ENCODE measurements at places on chromosomes 7 and 10.
A peak's percentile ranks its signal among the peaks of the same experiment; 100 is the strongest.

- DNase-seq = no peak
Observed at GRCh38 chr7:18469316-18469715, 26.2 kb upstream of the HDAC9 start.

DNA sequence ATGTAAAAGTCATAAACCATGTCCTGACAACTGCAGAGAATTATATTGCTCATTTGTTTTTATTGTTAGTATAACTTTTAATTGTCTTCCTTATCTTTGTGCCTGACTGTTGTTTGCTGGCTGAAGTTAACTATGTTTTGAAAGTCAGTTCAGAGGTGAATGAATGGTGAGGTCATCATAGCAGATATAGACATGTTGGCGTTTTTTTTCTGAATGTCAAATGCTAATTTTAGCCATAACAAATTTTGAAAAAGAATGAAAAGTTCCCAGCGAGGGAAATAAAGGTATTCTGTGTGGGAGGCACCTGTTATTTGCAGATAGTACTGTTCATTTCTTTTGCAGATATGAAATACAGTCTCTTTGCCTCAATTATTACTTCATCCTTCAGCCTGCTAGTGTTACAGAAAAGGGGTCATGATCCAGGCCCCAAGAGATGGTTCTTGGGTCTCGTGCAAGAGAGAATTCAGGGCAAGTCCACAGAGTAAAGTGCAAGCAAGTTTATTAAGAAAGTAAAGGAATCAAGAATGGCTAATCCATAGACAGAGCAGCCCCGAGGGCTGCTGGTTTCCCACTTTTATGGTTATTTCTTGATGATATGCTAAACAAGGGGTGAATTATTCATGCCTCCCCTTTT, 96.5 kb downstream of the CAMK1D start:
- no peak for DNase-seq

DNA sequence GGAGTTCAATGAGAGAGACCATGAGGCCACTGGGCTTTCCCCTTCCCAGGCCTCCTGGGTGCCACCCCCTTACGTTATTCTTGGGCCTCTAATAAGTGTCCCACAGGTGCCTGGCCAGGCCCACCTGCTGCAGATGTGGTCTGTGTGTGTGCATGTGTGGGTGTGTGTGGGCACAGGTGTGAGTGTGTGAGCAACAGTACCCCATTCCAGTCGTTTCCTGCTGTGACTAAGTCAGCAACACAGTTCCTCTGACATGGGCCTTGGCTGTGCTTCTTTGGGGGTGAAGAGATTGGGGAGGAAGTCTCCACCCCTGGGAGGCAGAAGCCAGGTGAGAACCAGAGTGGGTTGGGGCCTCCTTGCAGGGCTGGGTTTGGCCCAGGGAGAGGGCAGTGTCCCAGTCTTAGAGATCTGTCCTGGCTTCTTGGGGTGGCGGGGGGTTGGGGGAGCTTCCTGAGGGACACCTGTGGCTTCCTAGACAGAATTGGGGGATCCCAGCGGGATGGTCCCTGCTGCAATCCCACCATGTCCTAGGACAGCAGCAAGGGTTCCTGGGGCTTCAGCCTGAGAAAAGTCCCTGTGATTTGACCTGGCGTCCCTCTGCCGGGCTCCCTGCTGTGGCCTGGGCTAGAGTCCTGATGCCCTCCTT, 4.1 kb upstream of the PILRB start:
- no peak for DNase-seq

- no peak for DNase-seq
Observed at GRCh38 chr10:127343821-127344220, 147.4 kb upstream of the INSYN2A start.

GRCh38 chr10:113493195-113493594, 59.7 kb upstream of the HABP2 start:
- DNase-seq = no peak

DNA sequence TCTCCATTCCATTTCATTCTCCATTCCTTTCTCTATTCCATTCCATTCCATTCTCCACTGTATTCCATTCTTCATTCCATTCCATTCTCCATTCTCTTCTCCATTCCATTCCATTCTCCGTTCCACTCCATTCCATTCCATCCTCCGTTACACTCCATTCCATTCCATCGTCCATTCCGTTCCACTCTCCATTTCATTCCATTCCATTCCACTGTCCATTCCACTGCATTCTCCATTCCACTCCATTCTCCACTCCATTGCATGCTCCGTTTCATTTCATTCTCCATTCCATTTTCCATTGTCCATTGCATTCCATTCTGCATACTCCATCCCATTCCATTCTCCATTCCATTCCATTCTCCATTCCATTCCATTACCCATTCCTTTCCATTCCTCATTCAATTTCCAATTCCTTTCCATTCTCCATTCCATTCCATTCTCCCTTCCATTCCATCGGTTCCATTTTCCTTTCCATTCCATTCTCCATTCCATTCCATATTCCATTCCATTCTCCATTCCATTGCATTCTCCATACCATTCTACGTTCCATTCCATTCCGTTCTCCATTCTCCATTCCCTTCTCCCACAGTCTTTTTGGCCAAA, 78.3 kb downstream of the NSUN6 start:
- DNase-seq = no peak

- DNase-seq = no peak
Observed at GRCh38 chr10:132606031-132606491, 68.5 kb downstream of the INPP5A start.

DNA sequence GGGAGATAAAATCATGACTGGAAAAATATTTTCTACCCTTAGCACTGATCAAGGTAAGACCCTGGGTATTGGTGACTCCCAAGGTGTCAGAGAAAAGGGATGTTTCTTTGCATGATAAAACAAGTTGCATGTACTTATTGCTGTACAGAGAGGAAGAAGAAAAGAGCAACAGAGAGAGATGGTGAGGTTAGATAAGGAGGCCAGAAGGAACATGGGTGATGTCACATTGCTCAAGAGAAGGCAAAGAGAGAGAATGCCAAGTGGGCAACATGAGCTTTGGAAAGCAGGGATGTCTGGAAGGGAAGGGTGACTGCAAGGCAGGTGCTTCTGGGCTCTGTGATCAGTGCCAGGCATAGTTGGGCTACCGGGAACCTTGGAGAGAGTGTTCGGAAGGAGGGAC, 65.1 kb upstream of the ADARB2 start:
- DNase-seq = peak; percentile 21

GRCh38 chr7:157837561-157837960, 500.8 kb downstream of the DNAJB6 start:
- no peak for DNase-seq

DNA sequence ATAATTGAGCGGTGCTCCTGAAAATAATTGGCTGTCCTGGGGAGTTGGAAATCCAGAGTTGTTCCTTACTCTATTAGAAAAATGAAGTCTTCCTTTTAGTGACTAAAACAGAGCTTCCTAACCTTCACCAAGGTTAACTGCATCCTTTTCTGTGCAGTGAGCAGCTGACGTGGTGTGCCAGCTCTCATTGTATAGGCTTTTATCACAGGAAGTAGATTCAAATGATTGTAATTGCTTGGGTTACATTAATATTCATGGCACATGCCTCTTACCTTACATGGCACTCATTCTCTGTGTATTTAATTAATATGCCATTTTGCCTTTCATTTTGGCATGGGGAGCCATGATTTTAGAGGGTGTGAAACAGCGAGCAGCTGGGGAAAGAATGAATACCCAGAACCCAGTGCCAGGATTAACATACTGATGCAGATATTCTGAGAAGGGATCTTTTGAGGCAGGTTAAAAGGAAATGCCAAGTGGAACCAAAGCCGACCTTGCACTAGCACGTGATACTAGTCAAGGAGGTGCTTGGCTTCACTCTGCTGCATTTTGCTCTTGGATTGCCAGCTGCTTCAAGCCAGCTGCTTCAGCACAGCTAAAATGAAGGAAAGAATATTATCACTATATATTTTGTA, 115.3 kb downstream of the ST7 start:
- no peak for DNase-seq

- DNase-seq = no peak
Observed at GRCh38 chr10:6305401-6306321, 102.9 kb downstream of the PFKFB3 start.

DNA sequence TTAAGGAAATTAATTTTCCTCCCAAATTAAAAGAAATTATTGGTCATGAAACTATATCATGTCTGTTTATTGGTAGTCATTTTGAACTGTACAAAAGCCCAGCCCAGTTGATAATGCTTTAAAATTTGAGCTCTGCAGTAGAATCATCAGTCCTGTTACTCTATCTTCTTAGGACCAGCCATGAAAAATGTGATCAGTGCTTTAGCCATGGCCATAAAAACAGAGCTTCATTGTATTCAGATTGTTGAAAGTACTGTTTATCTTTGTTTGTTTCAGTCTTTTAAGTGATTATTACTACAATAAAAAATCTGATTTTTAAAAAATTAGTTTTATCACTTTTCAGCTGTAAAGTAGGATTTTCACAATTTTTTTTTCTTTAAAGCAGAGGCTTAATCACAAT, 13.7 kb upstream of the TFAM start:
- DNase-seq = no peak

DNA sequence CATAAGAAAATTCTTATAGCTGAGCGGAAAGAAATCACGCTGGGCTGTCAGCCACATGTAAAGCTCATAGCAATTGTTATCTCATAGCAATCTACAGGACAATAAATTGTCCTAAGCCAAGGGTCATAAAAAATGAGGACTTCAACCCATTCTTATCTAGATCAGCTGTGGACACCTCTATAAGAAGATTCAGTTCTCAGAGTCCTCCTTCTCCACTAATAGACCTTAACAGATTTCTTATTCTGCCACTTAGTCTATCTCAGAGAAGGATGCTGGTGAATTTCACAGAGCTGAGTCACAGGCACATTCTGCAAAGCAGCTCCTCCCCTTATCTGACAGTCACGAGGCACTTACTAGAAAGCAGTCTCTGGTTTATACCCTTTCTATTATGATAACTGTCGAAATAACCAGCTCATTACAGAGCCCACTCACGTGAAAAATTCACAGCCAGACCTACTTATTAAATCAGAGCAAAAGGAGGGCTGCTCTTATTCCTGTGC, 185.3 kb upstream of the PCLO start:
- DNase-seq = no peak

- DNase-seq = no peak
Observed at GRCh38 chr10:4132216-4132556, 347.2 kb upstream of the KLF6 start.

- DNase-seq = peak; percentile 13
Observed at GRCh38 chr10:3485057-3485686, 299.8 kb downstream of the KLF6 start.

DNA sequence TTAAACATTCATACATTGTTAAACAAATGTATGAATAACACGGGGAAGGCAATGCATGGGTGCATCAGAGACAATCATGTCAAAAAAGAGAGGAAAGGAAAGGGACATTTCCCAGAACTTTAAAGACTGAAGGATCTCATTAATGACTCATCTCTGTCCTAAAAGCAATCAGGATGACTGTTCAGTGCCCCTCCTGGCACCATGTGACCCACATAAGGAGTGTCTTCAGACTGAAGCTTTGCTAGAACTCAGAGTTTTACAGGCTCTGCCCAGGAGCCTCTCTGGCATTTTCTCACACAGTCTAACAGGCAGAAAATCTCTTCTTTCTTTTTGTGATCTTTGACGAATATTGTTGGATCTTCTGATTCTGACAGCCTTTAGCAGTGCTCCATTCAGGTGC, 315.3 kb downstream of the OTUD1 start:
- DNase-seq = no peak

DNA sequence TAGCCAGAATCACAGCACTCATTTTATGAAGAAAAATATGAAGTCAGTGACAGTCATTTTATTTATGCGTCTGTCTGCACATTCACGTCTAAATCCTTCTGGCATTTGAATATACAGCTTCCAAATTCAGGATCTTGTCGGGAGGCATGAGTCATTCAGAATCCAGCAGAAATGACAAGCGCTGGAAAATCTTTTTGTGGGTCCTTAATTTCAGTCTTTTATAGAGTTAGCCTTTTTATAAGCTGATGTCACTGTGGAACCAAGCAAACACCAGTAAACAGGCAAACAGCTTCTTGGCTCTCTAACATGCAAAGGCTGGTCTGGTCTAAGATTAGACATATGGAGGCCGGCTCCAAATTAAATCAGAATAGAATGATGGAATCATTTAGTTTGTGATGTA, 388.2 kb upstream of the TEX47 start:
- DNase-seq = no peak

- DNase-seq = no peak
Observed at GRCh38 chr10:110694820-110695538, 50.8 kb downstream of the RBM20 start.

- no peak for DNase-seq
Observed at GRCh38 chr10:14477408-14477710, 146.6 kb upstream of the FRMD4A start.

DNA sequence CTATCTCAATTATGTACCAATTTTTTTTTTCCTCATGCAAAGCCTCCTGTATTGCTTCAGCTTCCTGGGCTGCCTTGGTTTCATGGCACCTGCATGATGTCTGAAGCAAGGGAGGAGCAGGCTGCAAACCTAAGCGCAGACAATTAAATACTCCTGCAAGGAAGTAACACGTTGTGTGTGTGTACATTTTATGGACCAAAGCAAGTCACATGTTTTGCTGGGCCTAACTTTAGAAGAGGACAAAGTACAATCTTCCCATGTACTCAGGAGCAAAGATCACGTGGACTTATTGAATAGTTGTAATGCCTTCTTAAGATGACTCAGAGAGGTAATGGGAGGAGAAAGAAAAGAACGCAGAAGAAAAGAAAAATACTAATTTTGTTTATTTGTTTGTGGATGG, 944.0 kb upstream of the C7orf33 start:
- no peak for DNase-seq

DNA sequence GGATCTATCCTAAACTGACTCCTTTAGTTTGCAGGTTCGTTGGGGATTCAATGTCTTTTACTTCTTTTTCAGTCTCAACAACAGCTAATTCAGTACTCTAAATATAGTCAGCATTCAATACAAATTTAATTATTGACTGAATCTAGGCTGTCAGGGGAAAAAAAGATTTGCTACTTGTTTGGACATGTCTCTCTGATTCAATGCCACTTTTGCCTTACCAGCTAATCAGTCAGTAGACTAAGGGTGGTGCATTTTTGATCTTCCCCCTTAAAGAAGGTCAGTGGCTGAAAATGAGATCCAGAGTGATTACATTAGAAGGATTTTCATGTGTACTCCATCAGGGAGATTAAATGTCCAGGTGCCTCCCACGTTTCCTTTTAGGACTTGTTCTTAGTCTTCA, 145.1 kb downstream of the C1GALT1 start:
- DNase-seq = no peak

GRCh38 chr10:14014423-14014822, 316.3 kb downstream of the FRMD4A start:
- no peak for DNase-seq

DNA sequence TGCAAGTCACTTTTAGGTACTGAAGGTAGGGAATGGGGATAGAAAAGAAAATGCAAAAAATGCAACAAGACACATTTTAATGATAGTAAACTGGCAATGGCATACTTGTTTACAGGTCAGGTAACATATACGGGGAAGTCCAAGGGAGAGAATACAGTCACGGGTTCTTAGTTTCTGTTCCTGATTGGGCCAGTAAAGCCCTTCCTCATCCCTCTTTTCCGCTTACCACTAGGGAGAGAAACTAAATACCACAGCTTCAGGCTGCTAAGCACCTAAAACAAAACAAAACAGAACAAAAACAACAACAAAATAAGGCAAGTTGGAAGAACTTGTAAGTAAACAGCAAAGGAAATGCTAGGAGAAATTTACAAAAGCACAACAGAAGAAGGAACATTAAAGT, 65.2 kb upstream of the OGDHL start:
- no peak for DNase-seq

GRCh38 chr10:121754666-121755065, 156.4 kb upstream of the FGFR2 start:
- DNase-seq = no peak

Data from hematopoietic multipotent progenitor cell treated with erythropoietin and hydrocortisone succinate and interleukin-3 and kit ligand, for 6 days (in vitro differentiated cells).